ENCODE measurements at places on chromosomes 3 and 15. TPM values are rescaled to one million over a fixed set of nuclear protein-coding genes. Genes with fewer than 3 reads are reported as not detected.

HHATL gene
- 18.1 TPM for total RNA-seq

SCAMP5 gene
- 2.0 TPM for total RNA-seq

COMMD4 gene
- total RNA-seq = 45.7 TPM

OR5K4 gene
- not detected for total RNA-seq

GHRL gene
- total RNA-seq = 0.40 TPM

IL12A gene
- 0.71 TPM for total RNA-seq

MAPKAPK3 gene
- total RNA-seq = 27.7 TPM

ADIPOQ gene
- not detected for total RNA-seq

DAG1 gene
- total RNA-seq = 142 TPM

SCG3 gene
- total RNA-seq = 0.04 TPM

CASR gene
- not detected for total RNA-seq

SPINK8 gene
- not detected for total RNA-seq

INTS14 gene
- 18.0 TPM for total RNA-seq

GP9 gene
- 0.40 TPM for total RNA-seq

Data from muscle of leg (tissue), 16 donors.